Posterior vena cava (tissue), 2 donors: ENCODE measurements at places on chromosomes 11 and 22. TPM values are rescaled to one million over a fixed set of nuclear protein-coding genes. Genes with fewer than 3 reads are reported as not detected.

- DNase-seq, result no peak
Measured at GRCh38 chr11:102293873-102294601, 23.2 kb upstream of the BIRC3 start.

DNA sequence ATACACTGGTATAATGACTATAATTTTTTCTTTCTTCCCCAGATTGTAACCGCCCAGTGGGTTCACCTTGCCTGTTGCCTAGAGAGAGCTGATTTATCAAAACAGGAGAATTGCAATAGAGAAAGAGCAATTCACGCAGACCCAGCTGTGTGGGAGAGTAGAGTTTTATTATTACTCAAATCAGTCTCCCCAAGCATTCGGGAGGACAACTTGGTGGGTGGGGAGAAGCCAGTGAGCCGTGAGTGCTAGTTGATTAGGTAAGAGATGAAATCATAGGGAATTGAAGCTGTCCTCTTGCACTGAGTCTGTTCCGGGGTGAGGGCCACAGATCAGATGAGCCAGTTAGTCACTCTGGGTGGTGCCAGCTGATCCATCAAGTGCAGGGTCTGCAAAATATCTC is 73.2 kb downstream of the SLC35F2 start:
- DNase-seq, result no peak

- no peak for DNase-seq
Measured at GRCh38 chr11:70358753-70359152, 39.6 kb upstream of the CTTN start.

DNA sequence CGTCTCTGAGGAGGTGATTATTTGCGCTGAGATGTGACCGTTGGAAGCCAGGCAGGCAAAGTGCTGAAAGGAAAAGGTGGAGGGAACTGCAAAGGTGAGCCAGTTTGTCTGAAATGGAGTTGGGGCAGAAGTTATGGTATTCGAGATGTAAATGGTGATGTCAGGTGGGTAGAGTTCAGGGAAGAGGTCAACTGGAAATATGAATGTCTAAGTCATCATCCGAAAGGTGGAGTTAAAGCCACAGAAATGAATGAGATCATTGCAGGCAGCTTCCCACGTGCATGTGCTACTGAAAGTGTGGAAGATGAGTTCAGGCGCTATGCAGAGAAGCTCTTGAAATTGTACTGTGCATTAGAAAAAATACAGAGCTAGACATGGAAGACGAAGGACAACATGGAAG is 2.2 kb upstream of the BPIFC start:
- DNase-seq, result no peak

GRCh38 chr11:104529906-104530305 is 366.0 kb upstream of the PDGFD start:
- no peak for DNase-seq

GRCh38 chr11:85517272-85517671 is 109.9 kb downstream of the DLG2 start:
- DNase-seq, result no peak

PDGFD gene
- total RNA-seq, result 24.3 TPM

DNA sequence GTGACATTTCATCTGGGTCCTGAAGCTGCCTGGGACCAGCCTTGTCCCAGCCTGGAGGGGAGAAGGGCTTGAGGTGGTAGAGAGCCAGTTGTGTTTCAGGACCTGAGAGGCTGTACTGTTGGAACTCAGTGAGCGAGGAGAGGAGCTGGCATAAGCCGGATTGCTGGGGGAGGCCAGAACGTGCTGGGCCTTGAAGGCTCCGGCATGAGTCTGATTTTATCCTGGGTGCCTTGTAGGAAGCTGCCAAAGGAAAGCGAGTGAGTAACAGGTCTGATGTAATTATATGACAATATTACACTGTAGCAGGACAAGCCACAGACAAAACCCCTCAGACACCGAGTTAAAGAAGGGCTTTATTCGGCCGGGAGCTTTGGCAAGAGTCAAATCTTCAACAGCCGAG is 17.2 kb downstream of the AP2A2 start:
- no peak for DNase-seq
